Midbrain (tissue), 1 donor: ENCODE measurements at places on chromosomes 3 and 15.

GRCh38 chr3:71510510-71510909 lies 73.0 kb downstream of the FOXP1 start:
- no peak for DNase-seq

- DNase-seq, result no peak
Observed at GRCh38 chr15:69973102-69973714, 124.5 kb downstream of the TLE3 start.

DNA sequence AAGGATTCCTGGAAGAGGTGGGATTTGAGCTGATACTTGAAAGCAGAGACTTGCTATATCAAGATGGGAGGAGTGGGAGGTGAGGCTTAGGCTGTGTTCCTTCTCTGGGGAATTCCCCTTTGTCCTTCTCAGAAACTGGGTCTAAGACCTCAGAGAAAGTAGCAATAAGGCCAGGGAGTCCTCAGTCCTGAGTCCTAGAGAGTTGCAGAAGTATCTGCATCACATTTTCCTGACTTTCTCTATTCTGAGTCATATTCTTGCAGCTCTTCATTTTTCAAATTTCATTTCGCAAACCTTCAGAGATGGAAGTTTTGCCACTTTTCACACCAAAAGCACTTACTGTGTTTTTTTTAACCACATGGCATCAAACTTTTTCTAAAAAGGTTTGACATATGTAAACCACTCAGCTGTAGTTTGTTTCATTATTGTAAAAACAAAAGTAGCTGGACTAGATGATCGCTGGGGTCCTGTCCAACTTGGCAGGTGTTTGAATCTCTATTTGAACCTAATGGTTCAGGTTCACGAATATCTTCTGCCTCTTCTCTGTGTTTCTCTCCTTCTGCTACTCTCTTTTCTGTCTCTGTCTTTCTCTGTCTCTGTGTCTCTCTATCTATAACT lies 21.3 kb downstream of the COLQ start:
- no peak for DNase-seq

DNA sequence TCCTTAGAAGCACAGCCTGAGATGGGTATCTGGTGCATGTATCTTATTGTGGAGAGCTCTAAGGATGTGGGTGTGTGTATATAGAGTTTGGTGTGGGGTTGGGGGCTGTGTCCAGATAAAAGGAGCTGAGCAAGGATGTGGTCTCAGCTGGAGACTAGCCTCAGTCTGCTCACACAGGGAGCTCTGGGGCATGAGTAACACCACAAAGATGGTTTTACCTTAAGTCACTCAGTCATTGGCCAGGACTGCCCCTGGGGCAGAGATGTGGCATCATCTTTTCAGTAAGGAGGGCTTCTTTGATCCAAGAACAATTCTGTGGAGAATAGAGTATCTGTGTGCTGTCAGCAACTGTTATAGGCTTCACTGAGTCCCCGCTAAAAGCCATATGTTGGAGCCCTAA lies 163.4 kb upstream of the NUDT16 start:
- DNase-seq, result no peak

GRCh38 chr15:48688493-48688892 lies 43.0 kb upstream of the FBN1 start:
- DNase-seq, result no peak

DNA sequence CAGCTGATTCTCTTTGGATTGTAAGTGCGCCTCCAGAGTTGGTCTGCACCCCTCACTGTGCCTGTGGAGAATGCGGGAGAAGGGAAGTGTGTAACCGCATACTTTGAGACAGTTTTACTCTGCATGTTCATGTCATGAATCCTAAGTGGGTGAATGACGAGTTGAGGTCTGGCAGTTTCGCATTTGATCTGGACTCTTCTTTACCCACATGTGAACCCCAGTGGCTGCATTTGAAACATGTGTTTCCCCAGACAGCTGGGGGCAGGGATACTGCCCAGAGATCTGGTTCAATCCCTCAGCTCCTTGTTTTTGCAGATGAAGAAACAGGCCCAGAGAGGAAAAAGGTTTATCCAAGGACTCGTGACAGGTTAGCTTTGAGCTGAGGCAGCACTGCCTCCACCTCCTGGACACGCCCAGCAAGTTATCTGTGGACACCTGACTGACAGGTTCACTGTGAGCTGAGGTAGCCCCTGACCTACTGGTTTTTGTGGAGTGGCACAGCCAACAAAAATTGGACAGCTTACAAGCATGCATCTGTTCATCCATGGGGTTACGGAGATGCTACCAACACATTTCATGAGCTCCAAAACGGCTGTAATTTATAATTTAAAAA lies 207.3 kb downstream of the XXYLT1 start:
- no peak for DNase-seq

GRCh38 chr3:38097446-38098375 lies 39.2 kb downstream of the ACAA1 start:
- DNase-seq, result no peak

- DNase-seq, result no peak
Observed at GRCh38 chr15:39869254-39869653, 50.8 kb downstream of the GPR176 start.

DNA sequence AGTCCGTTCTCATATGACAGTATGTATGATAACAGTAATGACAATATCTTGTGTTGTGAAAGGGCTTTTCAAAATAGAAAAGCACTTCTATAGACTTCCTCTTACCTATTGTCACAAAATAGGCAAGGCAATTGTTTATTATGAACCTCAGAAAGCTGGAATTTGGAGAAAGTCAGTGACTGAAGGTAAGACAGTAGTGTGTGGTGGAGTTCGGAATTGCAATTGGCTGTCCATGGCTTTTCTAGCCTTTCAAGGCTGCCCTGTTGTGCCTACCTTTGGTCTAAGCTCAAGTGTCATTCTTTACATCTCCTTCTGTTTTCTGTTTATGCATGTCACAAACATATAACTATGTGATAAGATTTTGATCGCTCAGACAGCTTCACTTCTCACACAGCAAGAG lies 219.3 kb upstream of the NR2E3 start:
- DNase-seq, result no peak

DNA sequence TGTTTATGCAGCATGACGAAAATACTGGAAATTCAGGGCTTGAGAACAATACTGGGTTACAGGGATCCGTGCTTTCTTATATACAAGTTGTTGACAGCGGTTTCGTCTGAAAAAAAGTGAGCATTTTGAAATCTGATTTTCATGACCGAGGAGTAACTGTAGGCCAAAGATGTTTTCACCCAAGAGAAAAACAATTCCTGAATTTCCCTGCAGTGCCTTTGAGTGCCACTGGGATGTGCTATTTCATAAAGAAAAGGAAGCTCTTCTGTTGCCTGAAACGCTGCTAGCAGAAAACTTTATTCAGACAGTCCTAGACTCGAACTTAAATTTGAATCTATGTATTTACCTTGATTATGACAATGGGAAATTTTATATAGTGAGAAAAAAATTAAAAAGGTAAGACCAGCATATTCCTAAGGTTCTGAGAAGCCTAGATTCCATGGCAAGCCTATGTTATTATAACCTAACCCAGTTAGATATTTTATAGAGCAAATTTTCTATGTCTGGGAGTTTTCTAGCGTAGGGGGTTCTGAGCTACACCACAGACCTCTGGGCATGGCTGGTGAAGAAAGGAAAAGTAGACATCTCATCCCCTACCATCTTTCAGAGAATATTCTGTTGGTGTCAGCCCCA lies 30.2 kb downstream of the KCNAB1 start:
- peak; percentile 87 for DNase-seq

- no peak for DNase-seq
Observed at GRCh38 chr3:53361852-53362251, 14.5 kb upstream of the DCP1A start.

DNA sequence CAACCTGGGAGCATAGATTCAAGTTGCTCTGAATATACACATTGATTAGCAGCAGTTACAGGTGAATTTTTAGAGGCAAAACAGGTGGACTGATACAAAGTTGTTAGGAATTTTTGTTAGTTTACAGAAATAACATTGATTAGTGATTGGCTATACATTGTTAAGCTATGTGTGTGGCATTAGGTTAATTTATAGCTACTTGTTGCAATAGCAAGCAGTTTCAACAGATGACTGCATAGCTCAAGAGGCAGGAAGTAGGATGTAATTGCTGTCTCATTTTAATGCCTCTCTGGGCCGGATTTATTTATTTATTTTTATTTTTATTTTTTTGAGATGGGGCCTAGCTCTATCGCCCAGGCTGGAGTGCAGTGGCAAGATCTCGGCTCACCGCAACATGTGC lies 99.7 kb downstream of the TCF12 start:
- no peak for DNase-seq

GRCh38 chr3:35307296-35307695 lies 332.0 kb upstream of the ARPP21 start:
- no peak for DNase-seq

GRCh38 chr3:113249111-113249510 lies 37.8 kb downstream of the BOC start:
- no peak for DNase-seq

- DNase-seq, result no peak
Observed at GRCh38 chr3:161386991-161387770, 15.9 kb upstream of the SPTSSB start.

- no peak for DNase-seq
Observed at GRCh38 chr3:171133337-171133736, 106.8 kb upstream of the SLC2A2 start.

DNA sequence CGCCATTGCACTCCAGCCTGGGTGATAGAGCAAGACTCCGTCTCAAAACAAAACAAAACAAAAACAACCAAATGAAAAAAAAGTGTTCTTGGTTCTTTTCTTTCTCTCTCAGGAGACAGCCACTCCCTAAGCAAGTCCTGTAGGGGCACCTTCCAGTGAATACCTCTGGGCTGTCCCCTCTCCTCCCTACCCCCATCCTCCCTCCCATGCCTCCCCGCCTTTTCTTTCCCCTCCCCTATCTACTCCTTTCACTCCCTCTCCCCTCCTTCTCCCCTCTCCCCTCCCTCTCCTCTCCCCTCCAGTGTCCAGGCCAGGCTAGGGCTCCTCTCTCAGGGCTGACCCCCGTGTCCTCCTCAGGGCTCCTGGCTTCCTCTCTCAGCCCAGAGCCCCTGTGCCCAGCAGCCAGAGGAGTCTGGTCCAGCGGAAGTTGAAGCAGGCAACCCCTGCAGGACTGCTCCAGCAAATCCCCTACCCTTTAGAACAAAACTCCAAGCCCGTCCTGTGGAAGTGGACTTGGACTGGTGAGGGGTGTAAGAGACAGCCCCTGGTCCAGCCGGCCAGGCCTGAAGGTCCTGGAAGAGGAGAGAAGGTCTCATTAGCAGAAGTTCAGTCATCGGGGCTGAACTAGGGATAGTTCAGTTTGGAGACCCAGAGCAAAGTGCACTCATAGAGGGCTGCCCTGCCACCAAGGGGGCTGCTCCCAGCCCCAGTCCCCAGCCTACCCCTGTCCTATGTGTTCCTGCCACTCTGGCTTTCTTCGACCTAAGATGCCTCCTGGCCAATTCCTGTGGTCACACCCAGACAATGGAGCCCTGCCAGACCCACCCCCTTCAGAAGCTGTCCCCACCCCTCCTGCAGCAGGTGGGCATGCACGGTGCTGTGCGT lies 79.8 kb upstream of the IQSEC1 start:
- DNase-seq, result no peak

- no peak for DNase-seq
Observed at GRCh38 chr3:128082546-128082945, 30.3 kb downstream of the SEC61A1 start.

DNA sequence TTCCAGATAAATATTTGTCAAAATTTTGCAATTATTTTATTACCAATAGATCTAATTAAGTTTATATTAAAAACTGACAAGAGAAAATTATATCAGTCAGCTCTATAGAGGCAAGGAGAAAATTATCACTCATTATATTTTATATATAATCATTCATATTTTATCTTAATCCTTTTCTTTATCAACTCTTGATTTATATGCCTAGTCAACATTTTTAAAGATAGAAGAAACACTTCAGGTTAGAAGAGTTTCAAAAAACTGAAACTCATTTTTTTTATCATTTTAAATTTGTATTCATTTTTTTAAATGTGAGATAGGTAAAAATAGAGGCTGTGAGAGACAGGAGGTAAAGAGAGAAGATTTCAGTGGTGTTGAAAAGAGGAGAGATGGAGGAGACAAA lies 217.3 kb upstream of the P2RY1 start:
- no peak for DNase-seq

DNA sequence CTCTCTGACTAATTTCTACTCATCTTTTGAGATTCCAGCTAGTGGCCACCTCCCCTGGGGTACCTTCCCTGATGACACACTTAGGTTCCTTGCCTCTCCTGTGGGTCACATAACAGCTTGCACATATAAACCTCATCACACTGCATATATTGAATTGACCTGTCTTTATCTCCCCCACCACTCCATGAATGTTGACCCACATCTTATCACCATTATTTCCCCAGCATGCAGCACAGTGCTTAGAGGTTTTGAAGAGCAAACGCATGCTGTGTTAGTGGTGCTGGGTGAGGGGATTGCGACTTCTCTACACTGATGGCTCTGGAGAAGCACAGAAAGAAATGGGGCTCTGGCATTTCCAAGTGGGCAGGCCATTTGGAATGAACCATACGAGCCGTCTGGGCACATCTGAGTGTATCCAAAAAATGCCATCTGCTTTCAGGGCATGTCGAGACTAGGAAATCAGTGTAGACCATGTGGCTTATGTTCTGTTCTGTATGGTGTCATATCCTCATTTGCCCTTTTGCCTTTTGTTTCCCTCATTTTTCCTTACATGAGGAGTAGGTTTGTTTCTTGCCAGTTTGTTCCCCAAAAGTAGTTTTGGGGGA lies 333.2 kb upstream of the TRIM42 start:
- no peak for DNase-seq

DNA sequence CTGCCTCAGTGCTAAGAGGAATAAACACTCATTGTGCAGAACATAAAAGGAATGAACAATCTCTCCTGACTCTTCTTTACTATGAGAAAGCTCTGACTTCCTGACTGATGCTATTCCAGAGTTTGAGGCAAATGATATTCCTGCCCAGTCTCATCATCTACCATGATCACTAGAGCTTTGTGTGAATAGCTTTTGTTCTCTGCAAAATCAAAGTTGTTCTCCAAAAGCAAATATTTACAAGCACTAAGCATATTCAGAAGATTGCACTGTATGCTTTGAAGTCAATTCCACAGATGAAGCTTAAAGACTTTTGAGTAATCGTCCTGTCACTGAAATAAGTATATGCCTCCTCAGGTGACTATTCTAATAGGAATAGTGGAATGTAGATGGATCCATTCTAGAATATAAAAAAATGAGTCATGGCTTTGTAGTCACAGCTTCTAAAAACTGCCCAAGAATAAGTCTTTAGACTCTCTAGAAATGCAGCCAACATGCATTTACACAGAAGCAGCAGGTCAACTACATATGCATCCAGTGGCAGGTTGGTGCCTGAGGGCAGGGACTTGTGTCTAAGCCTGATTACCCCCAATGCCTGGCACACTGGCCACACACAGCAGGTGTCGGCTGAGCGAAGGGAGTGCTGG lies 34.6 kb downstream of the TNFAIP8L3 start:
- no peak for DNase-seq

GRCh38 chr3:108602249-108602934 lies 12.9 kb downstream of the DZIP3 start:
- peak; percentile 13 for DNase-seq

GRCh38 chr3:49711489-49711888 lies 8.0 kb downstream of the AMIGO3 start:
- no peak for DNase-seq

DNA sequence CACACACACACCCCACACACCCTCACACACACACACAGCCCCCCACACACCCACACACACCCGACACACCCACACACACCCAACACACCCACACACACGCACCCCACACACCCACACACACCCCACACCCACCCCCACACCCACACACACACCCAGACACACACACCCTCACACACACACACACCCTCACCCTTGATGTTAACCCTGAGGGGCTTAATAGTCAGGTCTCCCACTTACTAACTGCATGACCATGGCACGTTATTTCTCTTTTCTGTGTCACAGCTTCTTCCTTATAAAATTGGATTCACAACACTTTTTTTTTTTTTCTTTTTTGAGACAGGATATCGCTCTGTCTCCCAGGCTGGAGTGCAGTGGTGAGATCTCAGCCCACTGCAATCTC lies 2.8 kb downstream of the GRM2 start:
- DNase-seq, result no peak
